ENCODE measurements at places on chromosomes 13 and 19.

DNA sequence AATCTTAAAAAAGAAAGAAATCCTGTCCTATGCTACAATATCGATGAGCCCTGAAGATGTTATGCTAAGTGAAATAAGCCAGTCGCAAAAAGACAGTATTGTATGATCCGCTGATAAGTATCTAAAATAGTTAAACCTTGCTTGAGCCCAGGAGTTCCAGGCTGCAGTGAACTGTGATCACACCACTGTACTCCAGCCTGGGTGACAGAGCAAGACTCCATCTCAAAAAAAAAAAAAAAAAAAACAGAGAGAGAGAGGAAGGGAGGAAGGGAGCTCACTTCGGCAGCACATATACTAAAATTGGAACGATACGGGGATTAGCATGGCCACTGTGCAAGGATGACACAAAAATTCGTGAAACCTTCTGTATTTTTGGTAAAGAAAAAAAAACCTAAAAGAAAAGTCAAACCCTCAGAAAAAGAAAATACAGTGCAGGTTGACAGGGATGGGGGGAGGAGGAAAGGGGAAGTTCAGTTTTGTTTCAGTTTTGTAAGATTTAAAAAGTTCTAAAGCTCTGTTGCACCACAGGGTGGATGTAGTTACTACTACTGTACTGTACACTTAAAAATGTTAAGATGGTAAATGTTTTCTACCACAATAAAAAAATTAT is 8.4 kb downstream of the CLASRP start:
- DNase-seq = peak; percentile 77

GRCh38 chr19:16581971-16582343 is 9.7 kb upstream of the SLC35E1 start:
- no peak for DNase-seq

- no peak for DNase-seq
These were observed 41.7 kb downstream of the SIAH3 start for GRCh38 chr13:45809801-45810394.

- no peak for DNase-seq
These were observed 1152.2 kb upstream of the SPRY2 start for GRCh38 chr13:81493144-81493543.

- DNase-seq = peak; percentile 33
These were observed 17.2 kb downstream of the GTF2F2 start for GRCh38 chr13:45137526-45137925.

DNA sequence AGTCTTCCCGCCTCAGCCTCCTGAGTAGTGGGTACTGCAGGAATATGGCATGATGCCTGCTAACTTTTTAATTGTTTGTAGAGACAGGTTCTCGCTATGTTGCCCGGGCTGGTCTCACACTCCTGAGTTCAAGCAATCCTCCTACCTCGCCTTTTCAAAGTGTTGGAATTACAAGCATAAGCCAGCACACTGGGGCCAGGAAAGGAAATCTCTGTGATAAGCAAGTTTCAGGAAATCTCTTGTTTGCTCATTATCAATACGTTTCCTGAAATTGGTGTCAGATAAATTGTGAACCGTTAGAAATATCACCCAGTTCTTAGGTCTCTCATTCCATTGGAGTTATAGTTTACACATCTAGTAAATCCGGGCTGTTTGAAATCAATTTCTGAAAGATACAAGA is 14.2 kb downstream of the WBP4 start:
- DNase-seq = no peak

DNA sequence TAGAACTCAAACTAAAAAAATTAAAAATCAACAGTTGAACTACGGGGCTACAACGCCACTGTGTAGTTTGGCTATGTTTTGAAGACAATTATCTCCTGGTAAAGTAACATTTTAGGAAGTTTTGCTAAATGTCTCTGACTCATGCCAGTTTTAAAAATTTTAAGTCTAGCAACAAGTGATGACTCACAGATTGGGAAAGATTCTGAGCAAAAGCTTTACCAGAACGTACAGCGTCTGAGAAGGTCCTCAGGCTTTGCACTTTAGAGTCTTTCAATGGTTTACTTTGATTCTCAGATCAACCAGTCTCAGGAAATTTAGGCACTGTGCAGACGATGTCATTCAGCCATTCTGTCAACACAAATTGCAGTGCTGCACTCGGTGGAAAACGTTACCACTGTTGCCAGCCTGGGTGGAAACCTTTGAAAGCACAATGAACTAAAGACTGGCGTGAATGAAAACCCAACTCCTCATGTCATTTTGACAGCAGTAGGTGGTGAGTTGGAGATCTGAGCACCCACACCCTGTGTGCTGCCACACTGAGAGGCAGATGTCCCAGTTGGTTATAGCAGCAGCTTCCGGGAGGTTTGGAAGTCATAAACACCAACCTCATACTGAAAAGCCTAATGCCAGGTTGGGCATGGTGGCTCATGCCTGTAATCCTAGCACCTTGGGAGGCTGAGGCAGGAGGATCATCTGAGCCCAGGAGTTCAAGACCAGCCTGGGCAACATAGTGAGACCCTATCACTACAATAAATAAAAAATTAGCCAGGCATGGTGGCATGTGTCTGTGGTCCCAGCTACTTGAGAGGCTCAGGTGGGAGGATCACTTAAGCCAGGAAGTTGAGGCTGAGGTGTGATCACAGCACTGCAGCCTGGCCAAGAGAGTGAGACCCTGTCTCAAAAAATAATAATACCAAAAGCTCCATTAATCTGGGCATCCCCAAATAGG is 6.3 kb upstream of the WTIP start:
- no peak for DNase-seq

DNA sequence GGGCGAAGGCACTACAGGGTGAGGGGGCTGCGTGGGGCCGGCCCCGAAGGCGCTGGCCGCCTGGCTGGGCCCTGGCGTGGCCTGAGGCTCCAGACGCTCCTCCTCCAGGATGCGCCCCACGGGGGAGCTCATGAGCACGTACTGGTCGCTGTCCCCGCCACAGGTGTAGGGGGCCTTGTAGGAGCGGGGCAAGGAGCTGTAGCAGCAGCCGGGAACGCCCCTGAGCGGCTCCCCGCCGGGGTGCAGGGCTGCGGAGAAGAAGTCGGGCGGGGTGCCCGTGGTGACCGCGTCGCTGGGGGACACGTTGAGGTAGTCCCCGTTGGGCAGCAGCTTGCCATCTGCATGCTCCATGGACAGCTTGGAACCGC is 3.0 kb downstream of the IRS2 start:
- no peak for DNase-seq

- DNase-seq = peak; percentile 9
These were observed 561.2 kb upstream of the SLITRK1 start for GRCh38 chr13:84443463-84443862.

DNA sequence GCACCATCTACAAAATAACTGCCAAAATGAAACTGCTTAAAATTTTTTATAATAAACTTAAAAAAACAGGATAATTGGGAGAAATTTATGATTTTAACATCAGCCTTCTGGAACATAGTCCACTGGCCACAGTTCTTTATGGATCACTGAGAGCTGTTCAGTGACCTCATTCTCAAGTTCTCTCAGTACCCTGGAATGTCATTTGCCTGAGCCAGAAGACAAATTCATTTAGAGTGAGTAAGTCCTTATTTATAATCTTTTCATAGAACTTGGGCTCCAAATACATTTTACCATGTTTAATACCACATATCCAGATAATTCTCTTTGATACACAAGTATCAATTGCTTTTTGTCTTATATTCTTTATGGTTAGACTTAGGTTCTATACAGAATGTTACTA is 87.6 kb downstream of the CAB39L start:
- DNase-seq = no peak

Data from KBM-7 (cell line).